ENCODE measurements at places on chromosomes 12 and 14.
A peak's percentile ranks its signal among the peaks of the same experiment; 100 is the strongest.

DNA sequence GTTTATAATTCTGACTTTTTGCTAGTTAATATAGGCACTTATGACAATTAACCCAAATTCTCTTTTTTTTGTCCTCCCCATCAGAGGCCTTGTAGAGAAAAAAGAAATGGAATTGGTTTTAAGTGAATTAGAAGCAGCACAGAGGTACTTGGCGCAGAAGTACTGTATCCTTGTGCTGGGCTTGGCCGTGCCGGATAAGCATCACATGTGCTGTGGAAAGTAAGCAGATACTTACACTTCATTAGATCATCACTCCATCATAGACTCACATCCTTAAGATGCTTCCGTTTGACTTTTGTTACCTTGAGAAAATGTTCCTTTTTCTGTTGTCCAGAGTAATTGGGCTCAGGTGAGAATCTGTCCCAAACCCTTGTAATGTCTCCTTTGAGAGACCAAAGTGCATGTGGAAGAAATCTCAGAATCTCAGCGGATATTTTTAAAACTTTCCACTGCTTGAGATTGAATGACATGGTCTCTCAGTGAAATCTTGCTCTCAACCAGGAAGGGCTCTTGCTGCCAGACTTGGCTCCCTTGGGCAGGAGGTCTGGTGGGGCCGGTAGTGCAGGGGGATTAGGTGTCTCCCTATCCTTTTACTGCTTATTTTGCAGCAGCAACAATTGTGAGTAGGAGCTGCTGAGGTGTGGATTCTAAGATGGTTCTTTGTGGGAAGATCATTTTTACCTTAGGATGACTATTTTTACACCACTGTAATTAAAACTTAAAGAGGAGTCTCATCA is 24.8 kb downstream of the PPP1R36 start:
- no peak for DNase-seq

GRCh38 chr12:41992022-41992421 is 152.7 kb downstream of the GXYLT1 start:
- DNase-seq, result no peak

DNA sequence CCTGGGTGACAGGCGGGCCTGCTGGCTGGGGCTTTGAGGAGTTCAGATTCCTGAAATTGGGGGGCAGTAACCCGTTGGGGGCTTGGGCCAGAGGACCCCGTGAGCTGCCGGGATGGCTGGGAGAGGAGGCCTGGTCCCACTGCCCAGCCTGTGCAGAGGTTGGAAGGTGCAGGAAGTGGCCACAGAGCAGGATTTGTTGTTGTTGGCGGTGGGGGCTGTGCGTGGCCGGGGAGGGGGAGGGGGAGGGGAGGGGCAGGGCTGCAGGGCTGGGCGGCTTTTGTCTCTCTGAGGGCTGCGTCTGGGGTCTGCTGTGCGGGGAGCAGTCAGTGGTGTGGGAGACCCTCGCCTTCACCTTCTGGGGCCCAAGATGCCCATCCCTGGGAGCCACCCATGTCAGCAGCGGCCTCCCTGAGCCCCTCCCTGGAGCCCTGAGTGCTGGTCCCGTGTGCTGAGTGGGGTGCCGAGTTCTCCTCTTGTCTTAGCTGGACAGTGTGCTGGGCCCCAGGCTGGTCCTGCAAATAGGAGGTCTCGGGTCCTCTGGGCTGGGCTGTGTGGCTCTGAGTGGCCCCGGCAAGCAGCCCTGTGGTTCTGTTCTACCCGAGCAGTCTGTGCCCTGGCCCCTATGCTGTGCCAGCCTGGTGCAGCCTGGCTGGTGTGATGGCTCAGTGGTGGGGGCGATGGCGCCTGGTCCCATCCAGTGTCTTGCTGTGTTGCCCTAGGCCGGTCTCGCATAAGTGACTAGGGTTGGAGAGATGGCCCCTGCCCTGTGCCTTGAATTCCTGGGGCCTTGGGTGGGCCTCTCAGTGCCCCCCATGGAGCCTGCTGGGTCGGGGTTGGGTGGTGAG is 10.3 kb downstream of the KIF26A start:
- DNase-seq, result peak; percentile 52

DNA sequence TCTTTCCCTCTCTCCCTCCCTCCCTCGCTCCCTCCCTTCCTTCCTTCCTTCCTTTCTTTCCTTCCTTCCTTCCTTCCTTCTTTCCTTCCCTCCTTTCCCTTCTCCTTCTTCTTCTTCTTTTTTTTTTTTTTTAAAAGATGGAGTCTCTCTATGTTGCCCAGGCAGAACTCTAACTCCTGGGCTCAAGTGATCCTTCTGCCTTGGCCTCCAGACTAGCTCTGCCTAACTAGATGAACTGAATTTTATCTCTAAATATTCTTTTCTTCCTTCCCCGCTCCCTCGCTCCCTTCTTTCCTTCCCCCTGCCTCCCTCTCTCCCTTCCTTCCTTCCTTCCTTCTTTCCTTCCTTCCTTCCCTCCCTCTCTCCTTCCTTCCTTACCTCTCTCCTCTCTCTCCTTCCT is 170.5 kb upstream of the LHX5 start:
- no peak for DNase-seq

GRCh38 chr12:114508529-114509129 is 102.7 kb upstream of the TBX5 start:
- no peak for DNase-seq
